ENCODE measurements at places on chromosomes 1 and 21.

DNA sequence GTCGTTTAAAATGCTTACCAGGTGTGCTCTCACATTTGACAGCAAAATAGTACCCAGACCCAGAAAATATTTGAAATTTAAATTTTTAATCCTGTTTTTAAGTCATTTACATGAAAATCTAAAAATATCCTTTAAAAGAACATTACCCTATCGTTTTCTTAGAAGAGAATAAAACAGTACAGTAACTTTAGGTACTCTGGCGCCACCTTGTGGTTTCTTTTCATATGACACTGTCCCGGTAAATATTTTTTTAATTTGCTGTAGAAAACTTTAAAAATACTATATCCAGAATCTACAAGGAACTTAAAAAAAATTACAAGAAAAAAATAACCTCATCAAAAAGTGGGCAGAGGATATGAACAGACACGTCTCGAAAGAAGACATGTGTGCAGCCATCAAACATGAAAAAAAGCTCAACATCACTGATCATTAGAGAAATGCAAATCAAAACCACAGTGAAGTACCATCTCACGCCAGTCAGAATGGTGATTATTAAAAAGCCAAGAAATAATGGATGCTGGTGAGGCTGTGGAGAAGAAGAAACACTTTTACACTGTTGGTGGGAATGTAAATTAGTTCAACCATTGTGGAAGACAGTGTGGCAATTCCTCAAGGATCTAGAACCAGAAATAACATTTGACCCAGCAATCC lies 129.2 kb downstream of the RGS21 start:
- DNase-seq = no peak

GRCh38 chr1:199009447-199009846 lies 370.6 kb downstream of the PTPRC start:
- DNase-seq = no peak

DNA sequence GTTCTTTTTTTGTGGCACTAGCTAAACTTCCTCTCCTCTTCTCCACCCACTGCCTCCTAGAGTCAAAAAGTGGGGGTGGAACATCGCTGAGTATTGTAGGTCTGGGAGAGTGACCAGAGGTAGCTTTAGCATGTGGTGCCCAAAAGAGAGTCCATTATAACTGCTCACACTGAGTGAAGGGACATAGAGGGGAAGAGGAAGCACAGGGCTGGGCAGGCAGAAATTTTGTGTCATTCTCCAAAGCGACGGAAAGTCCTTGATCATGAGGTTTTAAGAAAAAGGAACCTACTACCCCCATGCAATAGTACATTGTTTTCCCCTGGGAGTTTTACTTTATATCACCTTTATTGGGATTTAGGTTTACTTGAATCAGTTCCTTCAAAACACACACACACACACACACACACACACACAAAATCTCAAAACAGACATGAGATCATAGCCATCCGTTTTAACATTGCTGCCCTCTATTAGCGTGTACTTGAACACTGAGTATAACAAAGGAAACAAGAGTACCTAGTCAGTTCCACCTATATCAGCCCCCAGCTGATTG lies 4.1 kb downstream of the CD84 start:
- DNase-seq = no peak

- DNase-seq = no peak
Observed at GRCh38 chr1:6459850-6460265, 6.1 kb downstream of the TNFRSF25 start.

GRCh38 chr1:188462837-188463236 lies 1634.1 kb downstream of the PLA2G4A start:
- DNase-seq = no peak

GRCh38 chr1:19926296-19927129 lies 3.1 kb upstream of the PLA2G2E start:
- no peak for DNase-seq

DNA sequence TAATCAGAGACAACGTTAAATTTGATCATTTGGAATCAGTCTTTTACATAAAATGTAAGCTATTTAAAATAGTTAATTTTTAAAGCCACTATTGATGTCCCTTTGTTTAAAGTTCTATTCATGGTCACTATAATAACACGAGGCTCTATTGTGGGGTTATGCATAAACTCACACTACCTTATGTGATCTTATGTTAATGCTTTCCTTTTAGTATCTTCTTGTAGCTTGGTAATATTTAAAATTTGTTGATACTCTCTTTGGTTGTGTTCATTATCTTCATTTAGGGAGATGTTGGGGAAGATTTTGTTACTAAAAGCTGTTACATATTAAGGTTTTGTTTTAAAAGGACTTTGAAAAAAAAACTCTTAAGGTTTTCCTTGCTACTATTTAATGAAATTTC lies 1.2 kb downstream of the B3GALT2 start:
- no peak for DNase-seq
